ENCODE measurements at places on chromosomes 7 and 10. TPM values are rescaled to one million over a fixed set of nuclear protein-coding genes. Genes with fewer than 3 reads are reported as not detected.

TSPAN15 gene
- 118 TPM for total RNA-seq

HHEX gene
- total RNA-seq: 6.8 TPM

PVRIG gene
- 0.49 TPM for total RNA-seq

GIMAP7 gene
- 13.6 TPM for total RNA-seq

HEPACAM2 gene
- not detected for total RNA-seq

TAS2R5 gene
- 3.1 TPM for total RNA-seq

TSPAN14 gene
- 105 TPM for total RNA-seq

SPDYE1 gene
- total RNA-seq: not detected

PPP1R9A gene
- 8.2 TPM for total RNA-seq

ATOH7 gene
- total RNA-seq: not detected

CCDC3 gene
- 28.1 TPM for total RNA-seq

LRRN3 gene
- 1.7 TPM for total RNA-seq

ANKRD30A gene
- total RNA-seq: 0.66 TPM

LHFPL3 gene
- not detected for total RNA-seq

Data from subcutaneous adipose tissue (tissue), 4 donors.